Activated naive CD4-positive, alpha-beta T cell (primary cell): ENCODE measurements at places on chromosomes 3 and 15.

- DNase-seq, result peak; percentile 41
Observed at GRCh38 chr15:45634432-45635190, at the start of gene SQOR. SQOR (plus strand) TSS chr15:45635029; CDS start chr15:45658924, 23,895 bp downstream.

- DNase-seq, result no peak
Observed at GRCh38 chr15:66147440-66147839, 106.1 kb downstream of the MEGF11 start.

GRCh38 chr15:44711743-44712345 is 527 bp downstream of the B2M start:
- DNase-seq, result peak; percentile 42

DNA sequence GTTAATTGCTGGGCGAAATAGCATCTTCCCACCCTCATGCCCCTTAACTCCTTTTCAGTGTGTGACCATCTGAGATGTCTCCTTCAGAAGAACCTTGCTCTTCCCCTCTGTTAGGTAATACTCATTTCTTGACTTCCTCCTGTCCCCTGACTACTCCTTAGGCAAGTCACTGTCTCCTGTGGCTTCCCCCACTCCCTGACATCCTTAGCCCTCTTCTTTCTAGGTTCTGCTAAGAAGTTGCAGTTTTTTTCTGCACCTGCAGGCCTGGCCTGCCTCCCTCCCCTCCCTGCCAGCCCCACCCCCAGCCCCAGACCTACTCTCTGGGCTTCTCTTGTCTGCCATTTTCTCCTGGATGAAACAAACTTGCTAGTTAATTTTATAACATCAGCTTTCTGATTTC is 15.2 kb upstream of the EID1 start:
- DNase-seq, result no peak

DNA sequence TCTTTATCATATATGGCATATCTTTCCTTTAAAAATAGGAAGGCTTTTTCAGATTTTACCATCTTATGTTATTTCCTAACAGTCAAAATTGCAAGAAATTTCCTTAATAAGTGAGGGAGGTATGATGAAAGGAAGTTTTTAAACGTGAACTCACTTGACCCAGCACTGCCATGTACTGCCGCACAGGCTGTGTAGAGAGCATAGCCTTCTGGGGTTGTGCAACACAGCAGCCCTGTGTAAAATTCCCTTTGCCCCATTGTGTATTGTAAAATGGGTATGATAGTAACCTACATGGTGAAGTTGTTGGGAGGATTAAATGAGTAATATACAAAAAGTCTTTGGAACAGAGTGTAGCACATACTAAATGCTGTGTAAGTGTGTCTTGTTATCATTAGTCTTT is 78.6 kb downstream of the PEX5L start:
- no peak for DNase-seq

GRCh38 chr3:27575499-27575898 is 91.3 kb upstream of the SLC4A7 start:
- no peak for DNase-seq

DNA sequence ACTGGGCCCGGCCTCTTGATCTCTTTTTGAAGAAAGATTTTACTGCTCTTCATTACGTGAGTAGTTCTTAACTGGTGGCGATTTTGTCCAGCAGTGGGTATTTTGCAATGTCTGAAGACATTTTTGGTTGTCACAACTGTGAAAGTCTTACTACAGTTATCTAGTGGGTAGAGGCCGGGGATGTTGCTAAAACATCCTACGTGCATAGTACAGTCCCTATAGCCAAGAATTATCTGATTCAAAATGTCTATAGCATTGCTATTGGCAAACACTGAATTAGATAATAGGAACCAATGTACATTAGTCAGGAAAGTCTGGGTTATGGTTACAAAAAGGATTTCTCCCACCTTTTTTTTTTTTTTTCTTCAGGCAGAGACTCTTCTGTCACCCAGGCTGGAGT is 38.1 kb downstream of the FOXL2 start:
- DNase-seq, result no peak

DNA sequence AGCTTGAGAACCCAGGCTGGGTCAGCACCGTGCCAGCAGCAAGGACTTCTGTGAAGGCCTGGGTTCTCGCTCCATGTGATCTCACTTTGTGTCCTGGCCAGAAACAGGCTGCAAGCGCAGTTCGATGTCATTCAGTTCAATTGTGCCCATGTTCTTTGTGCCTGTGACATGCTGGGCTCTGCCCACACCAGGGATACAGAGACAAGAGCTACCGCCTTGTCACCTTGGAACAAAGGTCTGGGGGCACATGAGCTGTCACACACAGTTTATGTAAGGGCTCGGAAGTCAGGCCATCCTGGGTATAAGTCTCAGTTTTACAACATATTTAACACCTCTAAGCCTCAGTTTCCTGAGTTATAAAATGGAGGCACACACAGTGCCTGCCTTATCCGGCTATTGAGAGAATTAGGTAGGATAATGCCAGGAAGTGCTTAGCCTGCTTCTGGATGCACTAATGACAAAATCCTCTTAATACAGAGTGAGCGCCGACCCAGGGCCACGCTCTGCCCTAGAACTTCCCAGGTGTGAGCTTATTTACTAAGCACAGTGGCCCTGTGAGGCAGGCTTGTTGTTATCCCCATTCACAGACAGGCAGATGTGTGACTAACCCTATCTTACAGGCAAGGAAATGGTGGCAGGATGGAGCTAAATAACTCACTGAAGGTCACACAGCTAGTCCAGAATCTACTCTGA is 50.4 kb upstream of the LIMD1 start:
- DNase-seq, result no peak

DNA sequence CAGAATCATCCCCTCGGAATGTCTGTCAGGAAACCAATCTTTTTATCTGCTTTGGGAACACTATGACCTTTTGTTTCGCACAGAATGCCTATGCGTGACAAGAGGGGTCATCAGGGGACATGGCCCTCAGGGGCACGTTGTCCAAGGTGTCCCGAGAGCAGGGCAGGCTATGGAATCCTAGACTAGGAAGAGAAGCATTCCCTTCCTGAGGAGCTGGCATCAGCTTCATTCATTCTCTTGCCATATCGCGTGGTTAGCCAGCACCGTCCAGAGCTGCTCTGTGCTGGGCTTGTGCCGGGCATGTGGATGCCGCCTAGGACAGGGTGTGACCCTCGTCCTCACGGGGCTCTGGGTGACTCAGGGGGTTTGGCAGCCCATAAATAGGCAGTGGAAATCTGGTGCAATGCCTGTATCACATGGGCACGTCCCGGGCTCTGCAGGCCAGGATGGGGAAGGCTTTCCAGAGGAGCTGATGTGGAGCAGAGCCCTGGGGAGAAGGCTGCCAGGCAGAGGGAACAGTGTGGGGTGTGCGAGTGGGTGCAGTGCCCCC is 117.8 kb downstream of the TMEM266 start:
- DNase-seq, result no peak
